ENCODE measurements at places on chromosomes 4 and X. TPM values are rescaled to one million over a fixed set of nuclear protein-coding genes. Genes with fewer than 3 reads are reported as not detected.

FAM236B gene
- polyA plus RNA-seq = not detected

FAM193A gene
- polyA plus RNA-seq = 30.5 TPM

ABLIM2 gene
- polyA plus RNA-seq = 7.3 TPM

ANK2 gene
- 27.1 TPM for polyA plus RNA-seq

RHOXF1 gene
- polyA plus RNA-seq = 0.39 TPM

INTS6L gene
- 33.1 TPM for polyA plus RNA-seq

- no peak for DNase-seq
Measured at GRCh38 chr4:156408749-156409148, 455.1 kb upstream of the CTSO start.

- peak; percentile 34 for DNase-seq
Measured at GRCh38 chr4:814312-814850, 11.5 kb downstream of the CPLX1 start.

DNA sequence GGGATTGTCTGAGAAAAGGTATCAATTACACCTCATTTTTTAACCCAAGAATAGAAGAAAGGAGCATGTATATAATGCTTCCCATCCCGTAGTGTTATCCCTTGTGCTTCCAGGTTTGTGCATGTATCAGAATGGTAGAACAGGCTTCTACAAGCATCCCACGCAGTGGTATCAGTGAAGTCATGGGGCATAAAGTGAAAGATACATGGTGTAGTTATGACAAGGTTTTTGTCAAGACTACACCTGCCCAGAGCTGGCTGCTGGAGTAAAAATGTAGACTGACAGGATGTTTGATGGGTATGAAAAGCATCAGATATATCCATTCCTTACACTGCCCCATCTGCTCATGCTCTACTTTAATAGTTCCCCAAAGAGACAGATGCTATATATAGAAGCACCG lies 9.5 kb downstream of the TLR1 start:
- no peak for DNase-seq

- no peak for DNase-seq
Measured at GRCh38 chr4:181289198-181289597, 954.0 kb upstream of the TENM3 start.

DNA sequence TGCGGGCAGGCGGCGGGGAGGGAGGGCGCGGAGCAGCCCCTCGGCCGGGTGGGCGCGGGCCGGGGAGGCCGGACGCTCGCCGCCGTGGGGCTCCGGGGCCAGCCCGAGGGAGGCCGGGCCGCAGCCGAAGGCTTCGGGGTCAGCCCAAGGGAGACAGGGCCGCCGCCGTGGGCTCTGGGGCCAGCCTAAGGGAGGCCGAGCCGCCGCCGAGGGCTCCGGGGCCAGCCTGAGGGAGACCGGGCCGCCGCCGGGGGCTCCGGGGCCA lies 251 bp downstream of the KIAA0232 start:
- no peak for DNase-seq

GRCh38 chr4:41281038-41281634 lies 24.4 kb downstream of the UCHL1 start:
- DNase-seq = peak; percentile 85

Measured in left lung (tissue), 14 donors.